ENCODE measurements at places on chromosomes 2 and 18.

DNA sequence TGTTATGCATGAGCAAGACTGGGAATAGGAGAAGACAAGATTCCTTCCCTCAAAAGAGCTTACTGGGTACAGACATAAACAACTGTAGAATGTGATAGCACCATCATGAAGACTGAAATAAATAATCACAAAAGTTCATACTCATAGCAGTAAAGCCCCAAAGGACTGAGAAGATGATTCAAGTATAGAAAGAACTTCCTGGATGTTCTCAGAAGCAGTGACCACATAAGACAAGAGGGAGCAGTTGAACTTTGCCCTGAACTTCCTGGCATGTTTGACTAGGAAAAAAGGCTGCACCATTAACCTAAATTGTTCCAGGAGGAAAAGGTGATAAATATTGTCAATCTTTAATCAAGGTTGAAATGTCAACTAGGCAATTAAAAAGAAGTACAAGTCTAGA lies 57.8 kb upstream of the CCDC141 start:
- DNase-seq, result no peak

- no peak for DNase-seq
These were observed 68.5 kb upstream of the ITGA6 start for GRCh38 chr2:172358691-172359556.

- no peak for DNase-seq
These were observed 204.2 kb downstream of the TMEM247 start for GRCh38 chr2:46683541-46683940.

- DNase-seq, result no peak
These were observed 262.4 kb downstream of the NDUFA10 start for GRCh38 chr2:239762655-239763269.

- DNase-seq, result no peak
These were observed 24.0 kb downstream of the SULT1C4 start for GRCh38 chr2:108401800-108402199.

GRCh38 chr2:133109772-133110171 lies 439.8 kb upstream of the LYPD1 start:
- no peak for DNase-seq

- no peak for DNase-seq
These were observed 20.8 kb downstream of the DBI start for GRCh38 chr2:119387381-119388129.

GRCh38 chr2:37934591-37935513 lies 9.8 kb downstream of the RMDN2 start:
- no peak for DNase-seq

- no peak for DNase-seq
These were observed 409.4 kb downstream of the RIT2 start for GRCh38 chr18:42706029-42706608.

- no peak for DNase-seq
These were observed 204.2 kb upstream of the CDH20 start for GRCh38 chr18:61129001-61129400.

DNA sequence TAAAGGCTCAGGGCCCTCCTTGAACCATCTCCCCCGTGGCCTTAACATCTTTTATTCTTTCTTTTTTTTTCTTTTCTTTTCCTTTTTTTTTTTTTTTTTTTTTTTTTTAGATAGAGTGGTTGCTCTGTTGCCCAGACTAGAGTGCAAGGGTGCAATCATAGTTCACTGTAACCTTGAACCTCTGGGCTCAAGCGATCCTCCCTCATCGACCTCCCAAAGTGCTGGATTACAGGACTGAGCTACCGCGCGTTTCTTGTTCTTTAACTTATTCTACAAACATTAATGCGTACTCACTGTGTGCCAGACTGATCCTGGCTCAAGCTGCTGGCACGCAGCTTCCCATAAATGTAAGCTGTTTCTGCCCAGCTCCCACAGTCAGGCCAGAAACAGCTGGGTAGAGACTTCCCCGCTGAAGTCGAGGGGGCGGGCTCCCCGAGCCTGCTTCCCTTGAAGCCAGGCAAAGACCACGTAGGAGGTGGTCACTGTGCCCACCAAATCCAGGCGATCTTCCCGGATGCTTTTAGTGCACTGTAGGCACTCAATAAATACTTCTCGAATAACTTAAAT lies 29.2 kb upstream of the ATP6V1B1 start:
- no peak for DNase-seq

- no peak for DNase-seq
These were observed 421.3 kb downstream of the NYAP2 start for GRCh38 chr2:225820826-225821225.

GRCh38 chr18:48904847-48905394 lies 45.8 kb downstream of the SMAD7 start:
- no peak for DNase-seq

- DNase-seq, result no peak
These were observed 48.4 kb downstream of the KDM3A start for GRCh38 chr2:86489542-86489941.

DNA sequence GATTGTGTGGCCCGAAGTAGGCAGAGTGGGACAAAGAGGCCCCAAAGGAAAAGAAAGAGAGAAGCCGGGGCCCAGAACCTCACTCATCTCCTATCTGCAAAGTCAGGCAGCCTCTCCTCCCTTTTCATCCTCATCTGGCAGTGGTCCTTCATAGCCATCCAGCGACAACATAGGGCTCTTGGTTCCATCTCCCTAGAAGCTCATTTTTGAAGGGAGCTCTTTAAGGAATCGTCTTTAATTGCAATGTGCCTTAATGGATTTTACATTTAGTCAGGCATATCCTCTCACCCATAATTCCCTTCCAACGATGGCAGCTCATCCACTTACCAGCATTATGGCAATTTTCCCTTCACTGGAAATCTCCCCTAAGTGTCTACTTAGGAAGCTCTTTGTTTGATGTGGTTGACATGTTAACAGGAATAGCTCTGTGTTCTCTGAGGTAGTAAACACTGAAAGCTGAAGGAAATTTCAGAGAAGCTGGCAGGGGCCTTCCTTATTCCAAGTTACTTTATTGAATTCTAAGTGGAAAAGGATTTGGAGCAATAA lies 780.6 kb downstream of the TSN start:
- DNase-seq, result no peak

DNA sequence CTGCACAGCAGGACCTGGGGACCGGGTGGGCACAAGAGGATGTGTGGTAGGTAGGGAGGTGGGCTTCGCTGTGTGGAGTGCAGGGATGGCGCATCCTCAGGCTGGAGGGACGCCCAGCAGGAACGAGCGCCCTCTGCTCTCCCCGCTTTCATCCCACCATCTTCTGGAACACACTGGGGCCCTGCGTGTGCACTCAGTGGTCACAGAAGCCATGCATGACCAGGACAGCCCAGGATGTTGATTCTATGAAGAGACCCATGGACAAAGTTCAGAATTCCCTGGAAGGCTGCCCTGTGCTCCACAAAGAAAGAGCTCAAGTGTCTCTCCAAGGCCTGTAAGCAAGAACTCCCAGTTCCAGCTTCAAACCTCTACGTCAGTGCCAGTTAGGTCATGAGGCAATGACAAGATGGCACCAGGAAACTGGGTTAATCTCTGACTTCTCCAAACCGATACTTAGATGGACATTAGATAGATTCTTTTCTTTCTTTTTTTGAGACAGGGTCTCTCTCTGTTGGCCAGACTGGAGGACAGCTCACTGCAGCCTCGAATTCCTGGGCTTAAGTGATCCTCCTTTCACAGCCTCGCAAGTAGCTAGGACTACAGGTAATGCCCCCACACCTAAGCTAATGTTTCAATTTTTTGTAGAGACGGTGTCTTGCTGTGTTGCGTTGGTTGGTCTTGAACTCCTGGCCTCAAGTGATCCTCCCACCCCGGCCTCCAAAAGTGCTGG lies 3.4 kb downstream of the SLC66A2 start:
- no peak for DNase-seq

- no peak for DNase-seq
These were observed 13.6 kb upstream of the RHOB start for GRCh38 chr2:20433249-20433648.

DNA sequence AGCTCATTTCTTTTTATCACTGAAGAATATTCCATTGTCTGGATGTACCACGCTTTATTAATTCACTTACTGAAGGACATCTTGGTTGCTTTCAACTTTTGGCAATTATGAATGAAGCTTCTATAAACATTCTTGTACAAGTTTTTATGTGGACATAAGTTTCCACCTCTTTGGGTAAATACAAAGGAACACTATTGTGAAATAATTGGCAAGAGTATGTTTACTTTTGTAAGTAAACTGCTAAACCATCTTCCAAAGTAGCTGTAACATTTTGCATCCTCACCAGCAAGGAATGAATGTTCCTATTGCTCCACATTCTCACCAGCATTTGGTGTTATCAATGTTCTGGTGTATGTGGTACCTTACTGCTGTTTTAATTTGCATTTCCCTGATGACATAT lies 15.8 kb upstream of the VWC2L start:
- no peak for DNase-seq

- DNase-seq, result no peak
These were observed 78.0 kb upstream of the RPL31 start for GRCh38 chr2:100924122-100924519.

Measured in activated naive CD8-positive, alpha-beta T cell treated with anti-CD3 and anti-CD28 coated beads, Interleukin-2, amount 50 U/mL, for 16 hours (primary cell).